CD4-positive, alpha-beta T cell treated with Interleukin-10 for 1 hour (primary cell): ENCODE measurements at places on chromosomes 1 and 21.
A peak's percentile ranks its signal among the peaks of the same experiment; 100 is the strongest.

DNA sequence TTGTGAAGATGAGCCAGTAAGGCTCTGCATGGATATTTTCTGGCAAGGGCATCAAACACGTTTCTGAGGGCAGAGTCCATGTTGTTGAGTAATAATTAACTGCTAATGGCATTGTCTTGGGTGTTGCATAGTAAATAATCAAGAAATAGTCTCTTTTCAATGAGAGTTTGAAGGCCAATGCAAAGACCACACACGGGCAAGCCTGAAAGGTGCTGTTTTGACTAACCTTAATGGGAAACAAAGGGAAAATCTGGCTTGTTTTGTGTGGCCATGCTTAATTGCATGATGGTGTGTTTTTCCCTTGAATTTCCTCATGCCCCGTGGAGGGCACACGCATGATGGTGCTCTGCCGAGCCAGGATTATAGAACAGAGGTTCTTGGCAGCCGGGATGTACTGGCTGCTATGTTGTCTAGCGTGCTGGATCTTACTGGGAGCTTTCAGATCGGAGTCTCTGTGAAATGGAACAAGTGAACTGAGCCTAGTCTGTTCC, 127.6 kb downstream of the NOS1AP start:
- DNase-seq: no peak

DNA sequence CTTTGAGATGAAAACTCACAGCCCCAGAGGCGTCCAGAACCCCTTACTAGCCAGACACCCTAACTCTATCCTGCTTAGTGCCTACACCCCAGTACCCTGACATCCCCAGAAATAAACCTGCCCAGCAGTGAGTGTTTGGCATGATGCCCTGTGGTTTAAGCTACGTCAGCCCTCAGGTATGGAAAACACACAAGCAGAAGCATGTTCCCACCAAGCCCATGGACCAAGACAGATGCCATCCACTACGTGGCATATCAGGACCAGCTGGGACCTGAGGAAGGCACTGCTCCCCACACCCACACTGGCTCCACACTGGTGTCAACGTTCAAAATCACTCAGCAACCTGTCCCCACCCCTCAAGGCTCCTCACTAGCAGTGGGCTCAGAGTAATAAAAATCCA, 116.4 kb downstream of the SYT2 start:
- DNase-seq: no peak

- DNase-seq: no peak
Measured at GRCh38 chr1:65055747-65056146, 89.4 kb upstream of the JAK1 start.

DNA sequence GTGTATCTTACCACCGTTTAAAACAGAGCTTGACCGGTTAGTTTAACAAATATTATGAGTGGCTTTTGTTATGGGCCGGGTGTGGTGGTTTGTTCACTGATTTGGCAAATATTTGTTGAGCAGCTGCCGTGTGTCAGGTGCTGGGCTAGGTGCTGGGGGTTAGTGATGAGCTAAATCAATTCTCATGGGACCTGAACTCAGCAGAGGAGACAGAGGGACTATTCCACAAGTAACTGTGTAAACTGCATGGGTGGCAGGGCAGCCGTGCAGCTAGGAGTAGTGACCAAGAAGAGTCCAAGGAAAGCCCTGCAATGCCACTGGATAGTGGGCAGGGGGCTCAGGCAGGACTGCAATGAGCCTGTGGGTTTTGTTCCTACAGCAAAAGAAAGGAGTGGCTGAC, 11.2 kb upstream of the C2CD2 start:
- DNase-seq: no peak

DNA sequence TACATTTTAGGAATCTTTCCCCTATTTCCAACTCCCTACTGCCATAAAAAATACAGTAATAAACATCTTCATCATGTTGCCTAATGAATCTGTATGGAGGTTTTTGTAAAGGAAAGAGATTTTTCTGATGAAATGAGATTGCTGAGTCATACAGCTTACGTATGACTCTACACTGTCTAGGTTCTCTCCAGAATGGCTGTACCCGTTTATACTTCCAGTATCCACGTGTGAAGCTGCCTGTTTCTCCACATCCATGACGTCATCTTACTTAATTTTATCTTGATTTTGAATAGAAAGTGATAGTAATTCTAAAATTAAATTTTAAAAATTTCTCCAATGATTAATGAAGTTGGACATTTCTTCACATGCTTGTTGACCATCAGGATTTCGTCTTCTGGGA, 103.7 kb downstream of the COQ8A start:
- DNase-seq: no peak

- no peak for DNase-seq
Measured at GRCh38 chr1:185250063-185250462, 67.0 kb downstream of the IVNS1ABP start.

- DNase-seq: no peak
Measured at GRCh38 chr1:50703240-50703639, 256.8 kb downstream of the FAF1 start.

GRCh38 chr1:76303340-76303717, 228.8 kb downstream of the ST6GALNAC3 start:
- no peak for DNase-seq

DNA sequence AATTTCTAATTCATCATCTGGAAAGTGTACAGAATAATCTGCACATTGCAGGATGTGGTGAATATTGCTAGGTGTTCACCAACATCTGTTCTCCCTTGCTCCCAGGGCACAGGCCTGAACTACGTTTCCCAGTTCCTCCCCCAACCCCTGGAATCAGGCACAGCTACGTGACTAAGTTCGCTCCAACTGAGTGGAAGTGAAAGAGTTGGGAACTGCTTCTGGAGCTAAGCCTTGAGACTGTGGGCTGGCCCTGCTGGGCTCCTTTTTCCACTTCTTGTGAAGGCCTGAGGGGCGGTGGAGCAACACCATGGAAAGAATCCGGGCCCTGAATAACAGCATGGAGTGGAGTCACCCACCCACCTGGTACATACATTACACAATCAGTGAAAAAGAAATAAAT, 534.6 kb downstream of the SMYD3 start:
- no peak for DNase-seq

DNA sequence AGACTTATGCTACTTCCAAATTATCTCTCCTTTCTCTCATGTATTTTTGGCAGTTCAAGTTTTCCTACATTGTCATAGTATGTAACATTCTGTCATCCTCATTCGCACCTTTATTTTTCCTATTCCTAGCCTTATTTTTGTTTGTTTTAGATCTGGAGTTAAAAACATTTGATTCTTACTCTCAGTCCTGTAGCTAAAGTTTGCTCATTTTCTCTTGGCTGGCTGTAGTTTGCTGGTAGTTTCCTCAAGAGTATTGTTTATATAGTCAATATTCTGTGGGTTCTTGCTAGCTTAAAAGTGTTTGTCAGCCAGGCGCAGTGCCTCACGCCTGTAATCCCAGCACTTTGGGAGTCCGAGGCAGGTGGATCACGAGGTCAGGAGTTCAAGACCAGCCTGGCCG, 29.8 kb upstream of the TRIM33 start:
- DNase-seq: no peak

DNA sequence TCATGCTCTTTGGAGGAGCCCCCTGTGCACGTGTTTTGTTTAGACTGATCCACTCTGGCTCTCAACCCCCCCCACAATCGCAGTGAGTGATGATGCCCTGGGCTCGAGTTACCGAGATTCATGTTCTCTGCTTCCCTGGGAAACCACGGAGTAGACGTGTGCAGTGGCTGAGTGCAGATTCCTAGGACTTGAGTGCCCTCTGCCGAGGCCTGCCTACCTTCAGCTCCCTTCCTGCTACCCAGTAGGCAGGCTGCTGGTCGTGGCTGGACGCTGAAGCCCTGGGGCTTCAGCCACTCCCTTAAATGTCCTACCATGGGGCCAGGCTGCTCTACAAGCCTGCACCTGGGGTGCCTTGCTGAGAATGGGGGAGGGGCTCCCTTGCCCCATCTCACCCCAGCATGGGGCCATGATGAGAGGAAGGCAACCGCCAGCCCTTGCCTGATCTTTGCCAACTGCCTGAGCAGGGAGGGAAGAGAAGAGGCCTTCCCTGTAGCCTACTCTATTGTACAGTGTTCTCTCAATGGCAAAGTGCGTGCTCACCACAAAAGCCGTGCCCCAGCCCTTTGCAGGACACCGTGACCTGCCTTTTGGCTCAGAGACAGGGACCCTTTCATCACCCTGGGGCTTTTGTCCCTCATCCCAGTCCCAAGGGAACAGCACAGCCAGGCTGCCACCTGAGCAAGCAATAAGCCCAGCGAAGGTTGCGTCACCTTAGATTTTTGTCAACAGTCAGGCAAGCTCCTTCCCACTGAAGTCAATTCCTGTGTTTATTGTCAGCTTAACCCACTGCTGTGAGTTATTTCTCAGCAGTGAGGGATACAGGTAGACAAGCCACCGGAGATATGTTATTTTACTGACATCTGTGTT, 4.1 kb upstream of the GRIK3 start:
- DNase-seq: no peak

DNA sequence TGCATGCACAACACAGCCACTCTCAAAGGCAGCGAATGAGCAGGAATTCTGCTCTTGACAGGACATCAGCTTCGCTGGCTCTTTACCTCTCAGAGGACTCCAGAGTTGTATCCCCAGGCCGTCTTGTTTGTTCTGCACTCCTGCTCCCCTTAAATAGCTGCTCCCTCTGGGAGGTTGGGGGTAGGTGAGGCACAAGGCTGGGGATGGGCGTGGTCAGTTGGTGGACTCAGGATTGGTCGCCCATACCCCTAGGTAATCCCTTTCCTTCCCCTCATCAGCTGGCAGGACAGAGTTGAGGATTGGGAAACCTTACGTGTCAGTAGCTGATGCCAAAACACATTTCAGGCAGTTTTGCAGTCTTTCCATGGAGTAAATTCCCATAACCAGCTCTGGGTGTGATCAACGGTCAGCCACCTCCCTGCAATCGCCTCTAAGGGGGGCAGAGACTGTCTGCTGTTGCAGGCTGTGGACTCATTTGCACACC, at the start of gene PLA2G2A:
Gene PLA2G2A, minus strand, starts transcription at position 125 of the 484 bp plus-strand sequence. CDS start 845 bp downstream, outside the sequence.
- DNase-seq: no peak

DNA sequence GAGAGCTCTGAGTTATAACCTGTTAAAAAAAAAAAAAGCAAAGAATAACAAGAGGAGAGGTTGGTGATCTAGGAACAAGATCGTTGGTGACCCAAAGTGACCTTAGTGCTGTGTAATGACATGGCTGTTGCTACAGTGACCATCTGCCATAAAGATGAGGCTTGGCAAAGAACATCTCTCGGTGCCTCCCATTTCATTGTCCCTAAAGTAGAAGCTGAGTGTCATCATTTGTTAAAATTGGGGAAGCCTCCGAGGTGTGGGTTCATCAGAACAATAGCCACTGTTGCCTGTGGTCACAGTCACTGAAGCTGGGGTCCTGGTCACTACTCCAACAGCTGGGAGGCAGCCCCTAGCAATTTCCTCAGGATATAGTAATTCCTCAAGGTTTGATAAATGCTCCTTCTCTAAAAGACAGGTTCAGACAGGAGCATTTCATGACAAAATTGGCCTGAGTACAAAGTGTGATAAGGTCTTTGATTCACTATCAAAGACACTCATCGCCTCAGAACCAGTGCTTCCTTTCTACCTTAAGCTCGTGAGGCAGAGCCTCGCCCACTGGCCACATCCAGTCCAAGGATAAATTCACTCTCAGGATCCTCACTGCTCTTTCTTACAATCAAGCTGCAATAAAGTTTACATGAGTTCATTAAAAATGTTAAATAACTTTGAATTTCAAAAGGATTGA, 81.9 kb upstream of the RGS2 start:
- DNase-seq: no peak

GRCh38 chr1:80769208-80769750, 1031.5 kb upstream of the ADGRL2 start:
- no peak for DNase-seq

DNA sequence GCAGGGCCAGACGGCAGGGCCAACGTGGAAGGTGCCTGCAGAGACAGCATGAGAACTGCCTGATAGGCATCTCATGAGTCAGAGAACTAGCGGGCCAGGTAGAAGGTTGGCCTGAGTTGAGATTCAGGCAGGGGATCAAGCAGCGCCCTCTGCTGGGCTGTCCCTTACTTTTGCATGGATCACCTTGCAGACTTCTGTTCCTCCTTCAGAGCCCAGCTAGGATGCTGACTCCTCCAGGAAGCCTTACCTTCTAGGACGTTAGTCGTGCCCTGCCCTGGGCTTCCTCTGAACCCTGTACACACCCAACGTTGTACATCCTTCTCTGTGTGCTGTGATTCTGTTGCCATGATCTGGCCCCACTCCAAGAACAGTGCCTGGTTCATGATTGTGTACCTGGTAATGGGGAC, 231.3 kb upstream of the VAMP3 start:
- no peak for DNase-seq

DNA sequence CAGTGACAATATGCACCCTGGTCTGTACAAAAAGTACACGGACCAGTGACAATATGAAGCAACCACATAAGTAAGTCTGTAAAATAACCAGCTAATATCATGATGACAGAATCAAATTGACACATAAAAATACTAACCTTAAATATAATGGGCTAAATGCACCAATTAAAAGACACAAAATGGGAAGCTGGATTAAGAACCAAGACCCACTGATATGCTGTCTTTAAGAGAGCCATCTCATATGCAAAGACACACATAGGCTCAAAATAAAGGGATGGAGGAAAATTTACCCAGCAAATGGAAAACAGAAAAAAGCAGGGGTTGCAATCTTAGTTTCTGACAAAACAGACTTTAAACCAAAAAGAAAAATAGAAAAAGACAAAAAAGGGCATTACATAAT, 70.4 kb upstream of the VCAM1 start:
- DNase-seq: no peak

GRCh38 chr1:12648741-12649140, 4.9 kb downstream of the AADACL4 start:
- DNase-seq: no peak

GRCh38 chr1:119773711-119774241, 5.1 kb upstream of the HMGCS2 start:
- no peak for DNase-seq

- no peak for DNase-seq
Measured at GRCh38 chr21:42641311-42642218, 11.9 kb upstream of the PDE9A start.

GRCh38 chr1:46581681-46582455, 22.2 kb downstream of the MKNK1 start:
- peak; percentile 19 for DNase-seq

- no peak for DNase-seq
Measured at GRCh38 chr1:205441318-205441633, 14.6 kb downstream of the BLACAT1 start.
